ENCODE measurements at places on chromosomes 1 and 21.

GRCh38 chr1:168709405-168710363, 19.3 kb downstream of the DPT start:
- DNase-seq: no peak

GRCh38 chr1:89532866-89533265, 8.2 kb downstream of the LRRC8B start:
- no peak for DNase-seq

DNA sequence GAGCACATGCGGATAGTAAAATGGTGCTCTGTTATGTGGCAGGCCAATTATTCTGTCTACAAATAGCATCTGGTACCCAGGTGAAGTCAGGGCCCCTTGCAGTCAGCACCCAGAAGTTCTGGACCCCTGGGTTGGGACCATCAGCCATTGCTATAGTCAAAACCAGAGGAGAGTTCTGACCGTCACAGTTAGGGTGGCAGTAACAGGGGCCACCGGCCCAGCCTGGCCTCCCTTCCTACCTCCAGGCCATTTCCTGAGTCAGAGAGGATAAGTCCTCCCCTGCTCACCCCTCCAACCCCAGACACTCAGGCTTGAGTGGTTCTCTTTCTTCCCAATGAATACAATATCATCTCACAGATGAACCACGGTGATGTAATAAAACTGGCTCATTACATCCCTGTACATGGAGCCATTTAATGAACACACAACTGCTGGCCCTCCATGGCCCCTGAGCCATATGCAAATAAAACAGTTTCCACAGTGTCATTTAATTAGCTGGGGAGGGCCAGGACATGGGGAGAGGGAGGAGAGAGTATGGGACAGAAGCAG, 673.6 kb downstream of the MATN1 start:
- no peak for DNase-seq

GRCh38 chr1:109971559-109971958, 13.0 kb upstream of the AHCYL1 start:
- DNase-seq: no peak

- no peak for DNase-seq
Observed at GRCh38 chr1:54385727-54386022, 20.5 kb downstream of the SSBP3 start.

GRCh38 chr1:117636637-117637425, 31.0 kb downstream of the TENT5C start:
- DNase-seq: no peak

DNA sequence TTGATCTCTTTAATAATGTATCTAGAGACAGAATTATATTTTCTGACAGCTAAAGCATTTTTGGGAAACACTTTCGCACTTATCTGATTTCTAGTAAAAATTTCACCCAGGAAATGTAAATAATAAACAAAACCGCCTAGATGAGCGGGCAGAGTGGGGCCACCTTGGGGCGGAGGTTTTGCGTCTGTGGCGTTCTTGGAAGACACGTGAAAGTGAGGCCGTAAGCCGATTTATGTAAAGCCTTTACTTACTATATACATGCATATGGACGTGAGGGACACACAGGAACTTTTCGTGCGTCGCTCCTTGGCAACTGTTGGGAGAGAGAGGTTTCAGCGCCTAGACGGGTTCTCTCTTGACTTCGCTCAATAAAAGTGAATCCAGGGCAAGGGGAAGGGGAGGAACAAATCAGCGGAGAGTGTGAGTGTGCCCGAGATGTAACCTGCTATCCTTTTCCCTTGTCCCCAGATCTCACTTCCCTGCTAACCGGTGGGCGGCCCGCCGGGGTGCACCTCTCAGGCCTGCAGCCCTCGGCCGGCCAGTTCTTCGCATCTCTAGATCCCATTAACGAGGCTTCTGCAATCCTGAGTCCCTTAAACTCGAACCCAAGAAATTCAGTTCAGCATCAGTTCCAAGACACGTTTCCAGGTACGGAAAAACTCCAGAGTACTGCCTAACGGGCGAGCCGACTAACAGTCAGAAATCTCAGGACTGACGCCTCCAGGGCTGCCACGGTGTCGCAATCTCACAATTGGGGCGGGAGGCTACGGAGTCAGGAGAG, 1.7 kb downstream of the HLX start:
- DNase-seq: peak; percentile 19
